ENCODE measurements at places on chromosomes 6 and 20. TPM values are rescaled to one million over a fixed set of nuclear protein-coding genes. Genes with fewer than 3 reads are reported as not detected.

ULBP3 gene
- total RNA-seq: 12.6 TPM

ITCH gene
- 47.7 TPM for total RNA-seq

DNA sequence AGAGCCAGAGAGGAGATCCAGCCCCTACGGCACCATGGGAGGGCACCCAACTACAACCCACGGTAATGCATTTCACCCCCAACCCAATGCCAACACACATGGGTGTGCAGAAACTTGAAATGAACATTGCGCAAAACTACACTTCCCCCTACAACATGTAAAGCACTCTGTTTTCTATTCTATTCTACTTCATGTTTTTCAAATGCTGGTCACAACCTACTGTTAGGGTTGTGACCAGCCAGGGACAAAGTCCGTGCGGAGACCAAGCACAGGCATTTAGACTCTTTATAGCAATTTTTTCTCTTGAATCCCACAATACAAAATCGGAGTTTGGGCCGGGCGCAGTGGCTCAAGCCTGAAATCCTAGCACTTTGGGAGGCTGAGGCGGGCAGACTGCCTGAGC, 90.6 kb downstream of the MRPL14 start:
- H3K4me3 ChIP-seq: no peak overlapping the region
- H3K4me1 ChIP-seq: peaks cover 40% of the 10 kb centered on the region
- H3K36me3 ChIP-seq: no peaks in the 10 kb centered on the region
- peak overlapping the region; percentile 49 for H3K27ac ChIP-seq
- no peaks in the 10 kb centered on the region for H3K27me3 ChIP-seq

GRCh38 chr20:47125758-47126591, 230.5 kb downstream of the ZMYND8 start:
- H3K4me3 ChIP-seq: no peak overlapping the region
- peak overlapping the region; percentile 38 for H3K27ac ChIP-seq
- no peaks in the 10 kb centered on the region for H3K36me3 ChIP-seq
- peaks cover 38% of the 10 kb centered on the region for H3K4me1 ChIP-seq
- peak; percentile 44 for DNase-seq
- H3K27me3 ChIP-seq: no peaks in the 10 kb centered on the region

DNA sequence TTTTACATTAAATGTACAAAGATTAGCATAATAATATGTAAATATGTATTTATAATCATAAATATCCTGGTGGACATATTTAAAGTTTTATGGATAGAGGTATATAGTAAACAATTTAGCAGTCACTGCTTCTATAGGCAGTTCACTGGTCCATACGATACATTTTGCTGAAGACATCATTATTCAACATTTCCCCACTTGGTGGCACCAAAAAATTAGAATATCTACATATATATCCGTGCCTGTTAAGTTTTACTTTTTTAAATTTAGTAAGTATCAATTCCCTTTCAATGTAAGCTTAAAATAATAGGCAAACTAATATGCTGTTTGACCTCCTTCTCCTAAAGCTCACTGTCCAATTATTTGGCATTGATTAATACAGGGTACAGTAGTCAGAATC, 64.2 kb downstream of the LMBRD1 start:
- H3K27me3 ChIP-seq: no peaks in the 10 kb centered on the region
- no peak overlapping the region for H3K4me3 ChIP-seq
- no peaks in the 10 kb centered on the region for H3K36me3 ChIP-seq

GRCh38 chr6:118709859-118710350, 58.5 kb upstream of the CEP85L start:
- no peaks in the 10 kb centered on the region for H3K36me3 ChIP-seq
- DNase-seq: peak; percentile 77
- H3K27ac ChIP-seq: peak overlapping the region; percentile 96
- peak overlapping the region; percentile 67 for H3K4me3 ChIP-seq
- H3K27me3 ChIP-seq: no peaks in the 10 kb centered on the region

DNA sequence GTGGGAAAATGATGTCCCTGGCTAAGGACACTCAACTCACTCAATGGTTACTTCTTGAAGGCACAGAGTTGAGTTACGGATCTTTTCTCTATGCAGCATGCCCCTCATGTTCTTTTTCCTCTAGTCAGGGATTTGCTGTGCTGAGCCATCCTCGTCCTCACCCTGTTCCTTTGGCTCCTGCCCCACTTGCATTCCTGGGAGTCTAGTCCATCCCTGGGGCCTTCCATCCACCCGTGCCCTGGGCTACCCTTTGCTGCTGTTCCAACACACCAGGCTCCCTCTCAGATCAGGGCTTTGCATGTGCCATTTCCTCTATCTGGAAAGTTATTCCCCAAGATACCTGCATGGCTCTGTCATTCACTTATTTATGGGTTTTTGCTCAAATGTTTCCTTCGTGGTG, 13.3 kb upstream of the KCNG1 start:
- H3K36me3 ChIP-seq: no peaks in the 10 kb centered on the region
- H3K27ac ChIP-seq: peak overlapping the region; percentile 10
- peaks cover 43% of the 10 kb centered on the region for H3K4me1 ChIP-seq
- DNase-seq: peak; percentile 63

- H3K27ac ChIP-seq: no peak overlapping the region
- H3K4me3 ChIP-seq: peak overlapping the region; percentile 63
Observed at GRCh38 chr6:26184367-26184891, 97.2 kb downstream of the HFE start.

NQO2 gene
- total RNA-seq: 29.6 TPM

C6orf58 gene
- not detected for total RNA-seq

DNA sequence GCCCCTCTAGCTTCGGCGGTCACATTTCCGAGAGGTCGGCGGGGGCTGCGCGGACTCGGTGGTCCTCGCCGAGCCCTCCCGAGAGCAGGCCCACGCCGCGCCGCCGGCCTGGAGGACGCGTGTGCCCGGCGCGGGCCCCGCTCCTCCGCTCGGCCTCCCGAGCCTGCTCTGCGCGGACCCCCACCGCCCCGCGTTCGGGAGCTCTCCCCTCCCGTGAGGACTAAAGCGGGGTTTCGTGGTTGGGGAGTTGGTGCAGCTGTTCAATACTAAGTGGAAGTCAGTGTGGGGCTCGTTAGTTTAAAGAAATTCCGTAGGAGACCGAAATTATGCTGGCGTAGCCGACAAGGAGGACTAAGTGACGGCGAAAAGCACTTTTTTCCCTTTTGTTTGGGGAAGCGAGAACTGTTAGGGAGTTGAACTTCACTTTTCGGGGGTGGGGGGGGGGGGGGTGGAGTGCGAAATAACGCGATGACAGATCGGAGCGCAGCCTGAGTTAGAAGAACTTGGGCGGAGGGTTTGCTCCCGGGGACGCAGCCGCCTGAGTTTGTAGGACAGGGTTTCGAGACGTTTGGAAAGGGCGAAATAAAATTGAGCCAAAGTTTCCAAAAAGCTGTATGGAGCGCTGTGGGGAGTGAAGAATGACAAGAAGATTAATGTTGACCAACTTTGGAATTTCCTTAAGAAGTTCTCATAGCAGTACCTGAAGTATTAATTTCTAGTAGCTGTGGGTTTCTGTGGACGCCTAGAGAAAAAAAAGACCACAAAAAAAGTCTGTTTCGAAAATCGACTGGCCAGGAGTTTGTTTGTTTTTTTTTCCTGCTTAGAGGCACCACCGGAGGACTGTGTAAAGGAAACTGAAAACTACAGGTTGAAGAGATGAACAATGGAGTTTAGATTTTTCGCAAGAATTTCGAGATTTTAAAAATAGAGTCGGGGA, 1.4 kb downstream of the QKI start:
- peak overlapping the region; percentile 89 for H3K27ac ChIP-seq
- peak overlapping the region; percentile 90 for H3K4me3 ChIP-seq
- H3K27me3 ChIP-seq: no peaks in the 10 kb centered on the region
- H3K36me3 ChIP-seq: no peaks in the 10 kb centered on the region

GRCh38 chr6:21992178-21992967, 304.5 kb downstream of the PRL start:
- peak; percentile 77 for DNase-seq
- H3K27me3 ChIP-seq: no peaks in the 10 kb centered on the region
- H3K4me1 ChIP-seq: peaks cover 10% of the 10 kb centered on the region
- H3K36me3 ChIP-seq: no peaks in the 10 kb centered on the region
- no peak overlapping the region for H3K27ac ChIP-seq
- no peak overlapping the region for H3K4me3 ChIP-seq

BTNL2 gene
- total RNA-seq: not detected

DNA sequence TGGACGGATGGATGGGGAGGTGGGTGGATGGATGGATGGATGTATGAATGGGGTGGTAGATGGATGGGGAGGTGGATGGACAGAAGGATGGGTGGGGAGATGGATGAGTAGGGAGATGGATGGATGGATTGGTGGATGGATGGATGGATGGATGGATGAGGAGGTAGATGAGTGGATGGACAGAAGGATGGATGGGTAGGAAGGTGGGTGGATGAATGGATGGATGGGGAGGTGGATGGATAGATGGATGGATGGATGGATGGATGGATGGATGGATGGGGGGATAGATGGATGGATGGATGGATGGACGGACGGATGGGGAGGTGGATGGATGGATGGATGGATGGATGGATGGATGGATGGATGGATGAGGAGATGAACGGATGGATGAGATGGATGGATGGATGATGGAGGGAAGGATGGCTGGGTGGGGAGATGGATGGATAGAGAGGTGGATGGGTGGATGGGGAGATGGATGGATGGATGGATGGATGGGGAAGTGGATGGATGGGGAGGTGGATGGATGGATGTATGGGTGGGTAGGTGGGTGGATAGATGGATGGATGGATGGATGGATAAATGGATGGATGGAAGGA, 7.2 kb downstream of the EEF1A2 start:
- H3K36me3 ChIP-seq: no peaks in the 10 kb centered on the region
- no peak for DNase-seq
- H3K4me1 ChIP-seq: no peaks in the 10 kb centered on the region

KCNQ5 gene
- total RNA-seq: 10.8 TPM

DNA sequence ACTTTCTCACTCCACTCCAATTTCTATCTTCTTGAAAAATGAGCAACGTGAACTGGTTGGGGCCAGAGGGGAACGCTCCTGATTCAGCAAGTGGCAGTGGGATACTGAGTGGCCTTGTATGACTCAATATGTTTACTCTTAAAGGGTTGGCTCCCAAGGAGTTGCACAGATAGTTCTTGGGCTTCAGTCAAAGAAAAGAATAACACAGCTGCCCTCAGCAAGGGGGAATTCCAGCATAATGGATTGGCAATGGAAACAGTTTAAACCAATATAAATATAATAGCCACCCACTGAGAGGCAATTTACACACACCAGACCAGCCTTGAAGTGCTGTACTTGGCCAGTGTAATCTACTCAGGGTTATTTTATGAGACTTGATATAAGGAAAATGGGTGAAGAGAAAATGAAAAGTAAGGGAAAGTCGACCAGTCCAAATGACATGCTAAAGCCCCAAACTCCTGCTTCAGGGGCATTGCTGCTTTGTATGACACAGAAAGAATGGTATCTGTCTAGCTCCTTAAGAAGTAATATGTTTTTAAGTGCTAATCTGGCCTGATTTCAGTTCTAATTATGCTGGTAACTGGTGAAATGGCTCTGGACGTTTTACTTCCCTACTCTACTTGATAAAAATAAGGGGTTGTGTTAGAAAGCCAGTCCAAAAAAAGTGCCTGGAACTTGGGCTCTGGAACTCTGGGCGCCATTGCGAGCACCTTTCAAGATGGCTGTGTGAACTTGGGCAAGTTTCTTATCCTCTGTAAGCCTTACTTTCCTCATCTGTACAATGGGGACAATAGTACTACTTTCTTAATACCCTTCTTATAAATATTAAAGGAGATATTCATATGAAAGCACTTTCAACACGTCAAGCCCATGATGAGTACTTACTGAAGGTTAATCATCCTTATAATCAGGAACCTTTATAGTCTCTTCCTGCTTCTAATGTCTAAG, 712.9 kb upstream of the MAP3K7 start:
- no peaks in the 10 kb centered on the region for H3K4me1 ChIP-seq
- no peaks in the 10 kb centered on the region for H3K27me3 ChIP-seq

DNA sequence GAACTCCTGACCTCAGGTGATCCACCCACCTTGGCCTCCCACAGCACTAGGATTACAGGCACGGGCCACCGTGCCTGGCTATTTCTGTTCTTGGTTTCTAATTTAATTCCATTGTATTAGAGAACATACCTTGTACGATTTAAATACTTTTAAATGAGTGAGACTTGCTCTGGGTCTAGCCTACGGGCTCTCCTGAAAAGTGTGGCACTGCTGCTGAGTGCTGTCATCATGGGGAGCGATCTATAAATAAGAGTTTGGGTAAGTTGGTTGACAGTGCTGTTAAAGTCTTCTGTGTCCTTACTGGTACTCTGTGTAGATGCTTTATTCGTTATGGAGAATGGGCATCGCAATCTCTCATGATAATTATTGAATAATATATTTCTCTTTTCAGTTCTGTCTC, 35.0 kb upstream of the BHLHE23 start:
- H3K27me3 ChIP-seq: peaks cover 71% of the 10 kb centered on the region
- no peak overlapping the region for H3K4me3 ChIP-seq
- no peak for DNase-seq
- no peaks in the 10 kb centered on the region for H3K36me3 ChIP-seq
- no peaks in the 10 kb centered on the region for H3K4me1 ChIP-seq
- H3K27ac ChIP-seq: no peak overlapping the region

GRCh38 chr6:41066867-41067304, 5.3 kb downstream of the OARD1 start:
- no peak overlapping the region for H3K4me3 ChIP-seq
- DNase-seq: peak; percentile 77
- H3K36me3 ChIP-seq: no peaks in the 10 kb centered on the region
- H3K4me1 ChIP-seq: peaks cover 9% of the 10 kb centered on the region
- H3K27ac ChIP-seq: no peak overlapping the region

DNA sequence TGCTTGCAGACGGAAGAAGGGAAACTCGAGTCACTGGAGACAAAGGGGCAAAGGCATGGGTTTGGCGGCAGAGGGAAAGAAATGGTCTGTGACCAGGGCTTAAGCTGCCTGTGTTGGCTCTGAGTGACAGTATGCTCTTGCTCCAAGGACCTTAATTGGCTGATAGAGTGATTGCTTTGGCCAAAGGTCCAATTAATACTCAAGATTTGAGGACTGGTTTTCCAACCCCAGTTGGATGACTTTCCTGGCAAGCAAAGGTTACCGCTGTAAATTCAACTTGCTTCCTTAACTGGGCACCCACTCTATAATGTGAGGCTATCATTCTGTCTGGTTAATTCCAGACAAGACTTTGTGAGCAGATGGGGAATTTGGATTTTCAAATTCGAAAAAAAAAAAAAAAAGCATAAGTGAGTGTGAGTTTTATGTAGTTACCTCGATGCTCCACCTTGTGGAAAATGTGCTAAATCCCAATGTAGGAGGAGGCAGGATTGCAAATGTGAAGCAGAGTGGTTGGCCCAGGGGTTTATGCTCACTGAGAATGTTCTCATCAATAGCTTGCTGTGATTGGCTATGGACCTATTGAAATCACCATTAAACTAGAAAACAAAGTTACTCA, 150.7 kb upstream of the GMDS start:
- no peak overlapping the region for H3K4me3 ChIP-seq
- no peaks in the 10 kb centered on the region for H3K36me3 ChIP-seq
- DNase-seq: no peak
- H3K27ac ChIP-seq: no peak overlapping the region
- H3K4me1 ChIP-seq: no peaks in the 10 kb centered on the region

GRCh38 chr20:37257988-37258387, 3.6 kb downstream of the GHRH start:
- DNase-seq: no peak
- H3K4me3 ChIP-seq: no peak overlapping the region
- H3K27ac ChIP-seq: no peak overlapping the region
- H3K27me3 ChIP-seq: peaks cover 34% of the 10 kb centered on the region
- no peaks in the 10 kb centered on the region for H3K4me1 ChIP-seq
- H3K36me3 ChIP-seq: no peaks in the 10 kb centered on the region
